ENCODE measurements at places on chromosomes 11 and 22. TPM values are rescaled to one million over a fixed set of nuclear protein-coding genes. Genes with fewer than 3 reads are reported as not detected.

Gene OR8H3
- not detected for total RNA-seq

Gene EPS8L2
- total RNA-seq, result 11.2 TPM

Gene IGSF9B
- 40.0 TPM for total RNA-seq

Gene OTOG
- not detected for total RNA-seq

Gene KCNQ1OT1
- total RNA-seq, result 0.72 TPM

Gene PCNX3
- total RNA-seq, result 61.3 TPM

Gene TBX10
- total RNA-seq, result not detected

Gene MUC2
- total RNA-seq, result not detected

Gene IFITM5
- total RNA-seq, result not detected

Gene UBQLN3
- 0.49 TPM for total RNA-seq

Gene MSANTD2
- 10.0 TPM for total RNA-seq

Gene DEPDC5
- 57.6 TPM for total RNA-seq

Gene PKP3
- total RNA-seq, result 0.30 TPM

Gene OR51V1
- not detected for total RNA-seq

Gene PATE2
- total RNA-seq, result not detected

Gene TTLL12
- 14.1 TPM for total RNA-seq

Gene CLCF1
- total RNA-seq, result 3.0 TPM

Gene RBMXL2
- total RNA-seq, result not detected

Gene PRR33
- total RNA-seq, result not detected

Gene MIOX
- not detected for total RNA-seq

Gene SLC22A12
- total RNA-seq, result not detected

Gene ACRV1
- total RNA-seq, result not detected

Gene BRD1
- total RNA-seq, result 133 TPM

Gene KCNK7
- total RNA-seq, result 5.5 TPM
